ENCODE measurements at places on chromosomes 2 and 18.

- DNase-seq = no peak
Observed at GRCh38 chr2:64737547-64737946, 83.8 kb upstream of the SERTAD2 start.

DNA sequence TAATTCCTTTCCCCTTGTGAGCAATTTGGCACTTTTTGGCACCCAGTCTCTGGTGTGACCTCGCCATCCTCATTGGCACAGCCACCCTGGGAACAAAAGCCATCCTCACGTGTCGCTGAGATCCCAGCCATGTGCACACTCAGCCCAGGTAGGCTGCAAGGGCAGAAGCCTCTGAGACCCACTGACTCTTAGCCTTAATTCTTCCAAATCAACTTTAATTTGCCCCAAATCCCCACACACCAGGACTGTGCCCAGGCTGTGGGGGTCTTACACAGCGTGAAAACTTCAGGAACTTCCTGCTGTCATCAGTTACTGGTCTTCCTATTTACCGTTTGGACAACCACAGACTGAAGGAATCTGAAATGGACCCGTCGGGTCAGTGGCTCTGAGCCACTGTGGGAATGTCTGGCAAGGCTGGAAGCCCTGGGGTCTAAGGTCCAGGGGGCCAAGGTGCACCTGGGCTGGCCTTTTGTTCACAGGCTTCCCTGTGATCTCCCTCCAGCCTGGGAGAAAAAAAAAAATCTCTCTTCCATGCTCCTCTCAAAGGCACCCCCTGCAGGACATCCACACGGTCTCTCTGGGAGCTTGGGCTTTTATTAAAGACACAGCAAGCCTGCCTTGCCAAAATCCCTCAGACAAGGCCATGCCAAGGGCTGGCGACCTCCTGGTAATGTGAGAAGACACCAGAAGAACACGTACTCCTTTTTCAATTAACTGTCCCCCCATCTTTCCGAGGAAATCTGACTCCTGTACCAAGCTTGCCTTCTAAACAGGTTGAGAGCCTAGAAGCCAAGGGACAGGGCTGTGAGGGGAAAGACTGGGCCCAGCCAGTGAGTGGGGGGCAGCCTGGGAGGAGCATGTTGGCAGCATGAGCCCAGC lies 42.1 kb upstream of the LAPTM4A start:
- DNase-seq = peak; percentile 27

GRCh38 chr2:6073191-6074088 lies 381.3 kb downstream of the SOX11 start:
- no peak for DNase-seq

DNA sequence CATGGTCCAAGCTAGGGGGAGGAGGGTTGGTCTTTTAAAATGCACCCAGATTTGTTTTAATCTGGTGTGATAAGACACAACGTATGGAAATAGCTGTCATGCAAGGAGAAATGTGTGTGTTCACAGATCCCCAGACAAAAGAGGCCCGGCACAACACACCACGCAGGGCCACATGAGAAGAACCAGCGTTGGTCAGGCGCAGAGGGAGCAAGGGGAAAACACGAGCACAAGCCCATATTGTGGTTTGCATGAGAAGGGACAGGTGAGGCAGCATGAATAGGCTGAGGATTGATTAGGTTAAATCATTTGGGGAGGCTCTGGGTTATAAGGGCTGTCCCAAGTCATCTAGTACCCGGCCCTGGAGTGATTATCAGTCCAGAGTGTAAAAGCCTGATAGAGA lies 272.5 kb upstream of the NCKAP5 start:
- no peak for DNase-seq

DNA sequence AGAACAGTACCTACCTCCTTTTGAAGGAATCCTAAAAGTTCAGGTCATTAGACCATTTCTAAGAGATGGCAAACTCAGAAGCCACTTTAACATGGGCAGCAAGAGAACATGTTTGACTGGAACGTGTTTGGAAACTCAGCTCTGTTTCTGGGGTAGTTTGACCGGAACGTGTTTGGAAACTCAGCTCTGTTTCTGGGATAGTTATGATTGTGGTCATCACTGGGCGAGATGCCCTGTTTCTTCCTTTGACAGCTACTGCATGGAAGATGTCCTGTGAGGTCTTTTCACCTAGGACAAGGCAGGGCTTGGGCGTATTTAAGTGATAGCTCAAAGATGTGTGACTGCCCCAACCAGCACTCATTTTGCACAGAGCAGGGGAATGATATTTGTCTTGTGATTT lies 19.9 kb upstream of the SERPINB13 start:
- no peak for DNase-seq

DNA sequence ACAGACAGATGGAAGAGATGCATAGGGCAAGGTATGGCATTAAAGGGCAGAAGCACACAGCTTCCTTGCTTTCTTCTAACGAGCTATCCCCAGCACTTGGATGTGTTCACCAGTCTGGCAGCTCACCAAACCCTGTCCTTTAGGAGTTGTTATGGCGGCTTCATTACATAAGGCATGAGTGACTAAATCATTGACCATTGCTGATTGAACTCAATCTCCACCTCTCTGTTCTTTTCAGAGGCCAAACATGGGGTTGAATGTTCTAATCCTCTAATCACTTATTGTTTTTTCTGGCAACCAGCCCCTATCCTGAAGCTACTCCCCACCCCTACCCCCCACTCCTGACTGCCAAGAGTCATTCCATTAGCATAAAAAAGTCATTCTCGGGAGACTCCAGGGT lies 301.8 kb downstream of the XIRP2 start:
- no peak for DNase-seq

DNA sequence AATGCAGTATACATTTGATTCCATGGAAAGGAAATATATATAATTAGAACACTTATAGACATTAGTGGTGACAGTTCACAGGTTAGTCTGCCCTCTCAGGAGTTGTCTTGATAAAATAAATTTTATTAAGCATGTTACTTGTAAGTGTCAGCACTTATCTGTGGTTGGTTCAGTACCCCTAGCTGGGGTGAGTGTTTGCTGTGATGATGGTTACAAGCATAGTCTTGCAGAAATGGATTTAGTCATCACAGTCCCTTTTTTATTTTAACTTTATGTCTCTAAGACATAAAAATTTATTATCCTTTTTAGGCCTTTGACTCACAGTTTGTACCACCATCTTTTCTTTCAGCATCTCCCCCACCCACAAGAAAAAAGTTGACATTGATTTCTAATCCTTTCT lies 52.1 kb downstream of the NCK2 start:
- no peak for DNase-seq

- DNase-seq = no peak
Observed at GRCh38 chr2:54772110-54772509, 48.6 kb downstream of the EML6 start.

GRCh38 chr2:231541645-231542044 lies 11.4 kb upstream of the NMUR1 start:
- no peak for DNase-seq

DNA sequence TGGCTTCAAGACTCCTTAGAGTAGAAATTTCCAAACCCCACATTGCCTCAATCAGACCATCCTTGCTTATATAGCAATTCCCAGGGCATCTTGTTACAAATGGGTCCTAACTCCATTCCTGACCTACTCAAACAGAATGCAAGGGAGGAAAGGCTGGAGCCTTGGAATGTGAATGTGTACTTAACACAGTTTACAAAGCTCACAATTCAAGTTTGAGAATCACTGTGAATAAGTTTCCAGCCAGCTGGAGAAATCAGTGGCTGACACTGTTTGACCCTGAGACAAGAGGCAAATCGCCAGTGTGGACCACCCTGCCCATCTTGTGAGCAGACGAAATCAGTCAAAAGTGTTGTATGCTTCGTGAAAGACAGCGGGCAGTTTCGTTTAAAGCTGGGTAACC lies 65.5 kb downstream of the SOWAHC start:
- no peak for DNase-seq

DNA sequence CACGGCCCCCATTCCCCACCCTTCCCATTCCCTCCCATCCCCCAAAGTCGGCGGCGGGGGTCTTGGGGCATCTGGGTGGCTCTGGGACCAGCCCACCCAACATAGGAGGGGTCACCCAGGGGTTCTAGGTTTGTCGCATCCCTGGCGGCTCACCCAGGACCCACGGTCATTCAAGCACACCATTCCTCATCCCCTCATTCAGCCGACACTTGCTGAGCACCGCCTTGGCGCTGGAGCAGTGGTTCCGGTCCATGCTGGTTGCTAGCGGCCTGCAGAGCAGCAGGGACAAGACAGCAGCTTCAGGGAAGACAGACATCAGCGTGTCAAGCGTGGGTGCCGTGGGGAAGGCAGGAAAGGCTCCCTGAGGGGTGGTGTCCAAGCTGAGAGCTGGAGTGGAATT lies 50.5 kb upstream of the OTOS start:
- no peak for DNase-seq

- DNase-seq = no peak
Observed at GRCh38 chr2:41647468-41648050, 400.3 kb upstream of the PKDCC start.

DNA sequence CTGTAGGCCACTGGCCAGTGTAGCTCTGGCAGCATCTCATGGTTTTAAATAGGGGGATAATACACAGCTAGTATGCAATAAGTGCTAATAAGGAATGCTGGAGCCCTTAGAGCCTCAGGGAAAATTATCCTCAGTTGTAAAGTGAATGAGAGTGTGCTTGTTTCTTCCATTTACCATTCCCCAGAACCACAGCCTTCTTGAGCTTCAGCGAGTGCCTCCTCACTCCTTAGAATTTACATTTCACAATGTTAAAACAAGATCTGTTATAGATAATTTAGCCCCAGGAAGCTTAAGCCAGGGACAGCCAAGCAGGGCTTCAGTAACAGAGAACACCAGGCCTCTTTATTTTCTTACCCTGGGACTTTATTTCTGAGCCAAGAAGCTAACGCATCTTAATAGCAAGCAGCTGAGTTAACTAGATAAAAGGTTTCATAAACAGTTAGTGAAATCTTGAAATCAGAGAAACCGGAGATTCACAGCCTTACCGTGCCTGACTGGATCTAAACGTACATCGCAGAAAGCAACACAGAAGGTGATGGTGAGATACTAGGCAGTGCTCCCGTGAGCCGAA lies 535.2 kb downstream of the TDRD15 start:
- DNase-seq = no peak

GRCh38 chr18:67916097-67916496 lies 399.6 kb upstream of the DSEL start:
- no peak for DNase-seq

GRCh38 chr18:44946529-44947113 lies 265.9 kb downstream of the SETBP1 start:
- DNase-seq = no peak

DNA sequence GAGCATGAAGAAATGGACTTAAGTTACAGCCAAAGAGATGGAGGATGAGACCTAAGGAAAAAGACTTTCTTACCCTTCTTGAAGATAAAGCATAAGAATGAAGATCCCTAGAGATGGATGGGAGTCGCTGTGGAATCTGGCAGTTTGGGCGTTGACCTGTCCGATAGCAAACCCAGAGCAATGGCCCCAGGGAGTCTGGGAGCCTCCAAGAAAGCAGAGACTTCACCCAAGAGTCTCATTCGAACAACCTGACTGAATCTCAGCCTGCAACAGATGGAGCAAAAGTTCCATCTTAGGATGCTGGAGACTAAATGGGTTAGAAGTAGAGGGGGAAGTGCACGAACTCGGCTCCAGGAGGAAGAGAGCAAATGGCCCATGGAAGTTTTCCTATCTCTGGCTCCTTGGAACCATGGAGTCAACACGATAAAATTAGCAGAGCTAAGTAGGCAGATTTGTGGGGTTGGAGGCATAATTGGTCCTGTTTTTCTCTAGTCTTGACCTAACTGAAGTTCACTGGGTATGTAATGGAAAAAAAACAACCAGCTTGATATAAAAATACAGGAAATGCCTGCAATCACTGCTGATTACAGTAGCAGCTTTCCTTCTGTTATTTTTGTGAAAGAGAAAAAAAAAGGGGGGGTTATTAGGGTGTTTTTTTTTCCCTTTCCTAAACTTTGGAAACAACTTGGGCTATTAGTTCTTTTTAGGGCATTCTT lies 178.4 kb upstream of the EPAS1 start:
- DNase-seq = no peak
